ENCODE measurements at places on chromosomes 2 and 18. TPM values are rescaled to one million over a fixed set of nuclear protein-coding genes. Genes with fewer than 3 reads are reported as not detected.

GRCh38 chr2:150572961-150573395 is 85.5 kb upstream of the RND3 start:
- DNase-seq: no peak

GRCh38 chr2:151437630-151438029 is 27.9 kb downstream of the RIF1 start:
- peak; percentile 2 for DNase-seq

- no peak for DNase-seq
These were observed 39.8 kb upstream of the PCBP1 start for GRCh38 chr2:70047451-70047850.

GRCh38 chr2:240170354-240170735 is 29.9 kb upstream of the OTOS start:
- peak; percentile 30 for DNase-seq

GRCh38 chr2:88669482-88670214 is 21.8 kb upstream of the RPIA start:
- DNase-seq: peak; percentile 26

- DNase-seq: no peak
These were observed 562.3 kb downstream of the SOX11 start for GRCh38 chr2:6254441-6254840.

GRCh38 chr18:35055726-35056125 is 14.5 kb downstream of the MAPRE2 start:
- no peak for DNase-seq

DNA sequence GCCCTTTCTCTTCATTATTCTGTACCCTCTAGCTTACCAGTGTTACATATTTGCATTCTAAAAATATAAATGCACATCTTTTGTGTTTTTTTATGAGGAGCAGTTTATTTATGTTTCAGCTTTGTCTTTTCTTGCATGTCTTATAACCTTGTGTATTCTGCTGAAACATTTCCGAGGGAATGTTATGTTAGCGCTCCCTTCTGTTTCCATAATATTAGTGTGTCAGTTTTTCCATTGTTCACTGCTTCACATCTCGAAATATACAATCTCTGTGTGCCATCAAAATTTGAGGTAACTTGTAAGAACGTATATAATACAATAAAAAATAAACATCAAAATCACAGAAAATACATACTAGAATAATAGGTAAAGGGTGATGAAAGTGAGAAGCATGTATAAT is 153.3 kb downstream of the PKP4 start:
- no peak for DNase-seq

- no peak for DNase-seq
These were observed 324.0 kb upstream of the UBE2E3 start for GRCh38 chr2:180656455-180656847.

- DNase-seq: no peak
These were observed 87.3 kb upstream of the TLK1 start for GRCh38 chr2:171247741-171248662.

DNA sequence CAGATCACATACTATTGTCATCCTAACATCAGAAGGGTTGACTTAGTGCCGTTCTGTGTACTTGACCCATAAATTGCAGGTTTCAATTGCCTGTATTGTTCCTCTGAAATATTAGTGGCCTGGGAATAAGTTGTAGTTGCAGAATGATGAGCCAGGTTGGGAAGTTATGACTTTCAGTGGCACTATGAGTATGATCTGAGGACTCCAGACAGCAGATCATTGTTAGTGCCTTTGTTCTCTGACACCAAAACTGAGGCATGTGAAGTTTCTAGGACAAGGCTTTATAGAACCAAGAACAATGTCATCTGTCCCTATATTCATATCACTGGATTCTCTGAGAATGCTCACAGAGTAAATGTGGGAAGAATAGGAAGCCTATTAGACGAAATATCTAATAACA is 403.7 kb downstream of the STK39 start:
- DNase-seq: no peak

GRCh38 chr2:206328974-206329373 is 54.5 kb downstream of the ZDBF2 start:
- no peak for DNase-seq

- DNase-seq: no peak
These were observed 72.7 kb downstream of the NYAP2 start for GRCh38 chr2:225472161-225472560.

DNA sequence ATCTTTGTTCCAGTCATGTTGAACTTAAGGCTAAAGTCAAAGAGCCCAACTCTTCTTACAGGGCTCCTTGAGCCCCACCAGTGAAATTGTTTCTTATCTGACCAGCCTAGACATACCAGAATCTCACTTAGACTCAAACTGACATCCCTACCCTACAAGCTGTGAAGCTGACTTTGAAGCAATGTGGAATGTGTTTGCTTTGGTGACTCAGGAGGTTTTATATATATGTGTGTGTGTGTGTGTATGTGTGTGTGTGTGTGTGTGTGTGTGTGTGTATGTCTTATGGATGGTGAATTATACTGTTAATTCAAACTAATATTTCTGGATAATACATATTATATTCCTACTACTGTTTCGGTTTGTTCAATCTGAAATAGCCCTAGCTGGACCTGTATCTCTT is 67.3 kb downstream of the CAMKMT start:
- DNase-seq: no peak

DNA sequence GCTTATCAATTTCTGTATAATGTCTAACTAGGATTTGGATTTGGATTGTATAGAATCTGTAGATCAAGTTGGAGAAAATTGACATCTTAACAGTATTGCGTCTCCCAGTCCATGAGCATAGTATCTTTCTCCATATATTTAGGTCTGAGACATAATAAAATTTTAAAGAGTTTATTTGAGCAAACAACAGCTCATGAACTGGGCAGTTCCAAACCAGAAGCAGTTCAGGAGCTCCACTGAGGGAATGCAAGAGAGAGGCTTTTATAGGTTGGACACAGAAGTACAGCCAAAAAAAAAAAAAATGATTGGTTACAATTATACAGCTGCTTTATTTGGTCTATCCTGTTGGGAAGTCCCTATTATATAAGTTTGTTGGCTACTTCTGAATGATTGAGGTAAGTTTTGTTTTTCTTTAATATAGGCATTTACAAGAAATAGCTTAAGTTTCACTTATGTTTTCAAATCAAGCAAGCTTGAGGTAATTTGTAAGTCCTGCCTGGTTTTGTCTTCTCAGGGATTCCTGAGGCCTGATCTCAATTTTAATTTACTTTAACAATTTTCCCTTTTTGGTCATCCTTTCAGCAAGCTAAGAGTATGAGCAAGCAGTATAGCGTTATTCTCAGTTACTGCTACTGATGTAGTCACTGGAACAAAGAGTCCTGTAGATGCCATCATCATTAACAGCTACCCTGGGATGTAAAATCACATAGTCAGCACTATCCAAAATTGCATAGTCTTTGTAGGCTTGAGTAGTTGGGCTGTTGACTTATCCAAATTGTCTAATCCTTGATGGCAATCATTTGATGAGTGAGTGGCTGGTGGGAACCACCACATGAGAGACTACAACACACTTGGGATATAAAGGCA is 27.5 kb upstream of the RUFY4 start:
- DNase-seq: no peak

- DNase-seq: no peak
These were observed 442.1 kb upstream of the DCC start for GRCh38 chr18:51897884-51898283.

- no peak for DNase-seq
These were observed 9.2 kb downstream of the ONECUT2 start for GRCh38 chr18:57444301-57444759.

DNA sequence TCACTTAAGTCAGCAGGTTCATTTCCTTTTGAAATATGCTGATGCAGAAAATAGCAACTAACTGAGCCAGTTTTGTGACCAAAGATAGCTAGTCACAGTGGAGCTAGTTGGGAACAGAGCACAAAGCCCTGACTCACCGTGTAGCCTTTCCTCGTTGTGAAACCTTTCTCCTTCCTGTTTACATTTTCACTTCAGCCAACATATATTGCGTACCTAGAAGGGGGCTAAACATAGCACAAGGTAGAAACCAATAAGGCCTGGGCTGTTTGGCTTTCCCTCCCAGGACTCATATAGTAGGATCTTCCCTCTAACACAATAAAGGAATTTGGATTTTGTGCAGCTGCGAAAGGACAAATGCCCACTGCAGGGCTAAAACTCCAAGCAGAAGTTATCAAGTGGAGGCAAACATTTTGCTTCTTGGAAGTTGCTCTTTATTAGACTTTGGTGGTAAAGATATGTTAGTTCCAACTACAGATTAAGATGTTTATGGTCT is 24.5 kb upstream of the LPIN2 start:
- DNase-seq: no peak

DNA sequence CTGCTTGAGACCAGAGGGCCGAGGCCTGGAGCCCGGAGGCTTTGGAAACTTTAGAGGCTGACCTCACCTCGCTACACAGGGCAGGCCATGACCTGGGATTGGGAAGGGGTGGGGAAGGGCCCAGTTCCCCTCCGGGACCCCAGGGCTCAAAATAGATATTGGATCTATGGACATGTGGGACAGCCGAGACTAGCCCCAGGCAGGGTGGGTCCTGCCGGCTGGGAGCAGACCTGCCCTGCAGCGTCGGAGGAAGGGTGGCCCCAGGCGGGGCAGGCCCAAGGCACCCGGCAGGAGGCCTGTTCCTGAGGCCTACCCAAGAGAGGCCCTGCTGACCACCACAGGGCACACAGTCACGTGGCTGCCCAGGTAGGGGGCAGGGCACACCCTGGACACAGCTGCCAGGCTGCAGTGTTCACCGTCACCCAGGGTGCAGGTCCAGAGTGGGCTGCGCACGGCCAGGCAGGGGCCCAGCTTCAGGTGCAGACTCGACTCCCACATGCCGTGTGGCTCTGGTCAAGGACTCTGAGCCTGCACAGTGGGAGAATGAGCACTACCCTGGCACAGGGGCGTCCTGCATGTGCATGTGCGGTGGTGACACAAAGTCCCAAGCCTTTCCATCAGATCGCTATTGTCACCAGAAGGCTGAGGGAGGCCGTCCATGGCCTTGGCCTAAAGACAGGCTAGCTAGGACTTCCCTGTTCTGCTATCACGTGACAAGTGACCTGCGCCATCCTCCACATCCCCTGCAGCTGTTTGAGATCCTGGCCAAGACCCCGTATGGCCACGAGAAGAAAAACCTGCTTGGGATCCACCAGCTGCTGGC is 13.2 kb downstream of the ANO7 start:
- no peak for DNase-seq

- DNase-seq: no peak
These were observed 231.9 kb upstream of the SIX2 start for GRCh38 chr2:45241061-45241561.

DNA sequence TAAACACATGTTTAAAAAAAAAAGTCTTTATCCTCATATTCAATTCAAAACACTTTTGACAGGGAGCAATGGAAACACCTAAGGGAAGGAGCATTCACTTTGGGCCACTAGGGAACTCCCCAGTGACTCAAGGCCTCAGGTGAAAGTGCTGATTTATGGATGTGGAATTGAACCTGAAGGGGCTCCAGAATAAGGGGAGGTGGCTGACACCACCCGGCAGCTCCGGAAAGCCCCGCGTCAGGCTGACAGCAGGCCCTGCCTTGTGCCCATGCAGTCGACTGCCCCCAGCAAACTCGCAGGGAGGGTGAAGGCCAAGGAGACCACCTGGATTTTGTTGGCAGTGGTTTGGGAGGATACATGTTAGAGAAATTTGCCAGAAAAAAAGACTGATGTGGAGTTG is 275.3 kb upstream of the NCKAP5 start:
- DNase-seq: no peak

DNA sequence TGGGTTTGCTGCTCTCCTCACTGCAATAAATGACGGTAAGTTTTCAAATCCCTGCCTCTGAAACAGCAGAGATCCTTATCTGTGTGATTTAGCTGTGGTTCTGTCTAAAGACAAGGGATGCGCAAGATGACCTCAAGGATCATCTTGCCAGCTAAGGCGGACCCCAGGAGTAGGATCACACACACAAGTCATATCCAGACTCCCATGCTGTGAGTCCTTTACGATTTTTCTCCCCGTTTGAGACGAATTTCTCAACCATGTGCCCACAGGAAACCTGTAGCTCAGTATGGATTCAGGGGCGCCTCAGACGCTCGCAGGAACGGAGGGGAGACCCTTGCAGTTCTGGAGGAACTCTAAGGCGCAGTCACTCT is 11.1 kb upstream of the DCTN1 start:
- no peak for DNase-seq

- no peak for DNase-seq
These were observed 82.7 kb downstream of the FAM168B start for GRCh38 chr2:131010566-131010965.

DNA sequence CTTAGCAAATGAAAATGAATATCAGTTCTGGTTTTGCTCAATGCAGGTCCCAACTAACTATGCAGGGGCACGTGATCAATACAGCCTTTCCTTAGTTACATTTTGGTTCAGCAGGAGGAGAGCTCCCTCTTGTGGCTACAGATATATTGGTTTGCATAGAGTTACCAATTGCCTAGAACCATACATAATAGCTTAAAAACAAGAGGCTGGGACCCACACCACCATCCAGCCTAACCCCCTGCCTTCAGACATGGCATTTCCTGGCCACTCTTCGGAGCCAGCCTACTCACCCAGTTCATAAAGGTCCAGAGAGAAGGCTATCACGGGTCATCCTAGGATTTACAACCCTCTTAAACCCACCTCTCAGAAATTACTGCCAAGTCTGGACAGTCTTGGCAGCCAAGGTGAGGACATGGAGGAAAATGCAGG is 10.5 kb downstream of the CCDC93 start:
- DNase-seq: peak; percentile 77

- peak; percentile 19 for DNase-seq
These were observed 26.3 kb downstream of the B4GALT6 start for GRCh38 chr18:31657823-31658669.

DNA sequence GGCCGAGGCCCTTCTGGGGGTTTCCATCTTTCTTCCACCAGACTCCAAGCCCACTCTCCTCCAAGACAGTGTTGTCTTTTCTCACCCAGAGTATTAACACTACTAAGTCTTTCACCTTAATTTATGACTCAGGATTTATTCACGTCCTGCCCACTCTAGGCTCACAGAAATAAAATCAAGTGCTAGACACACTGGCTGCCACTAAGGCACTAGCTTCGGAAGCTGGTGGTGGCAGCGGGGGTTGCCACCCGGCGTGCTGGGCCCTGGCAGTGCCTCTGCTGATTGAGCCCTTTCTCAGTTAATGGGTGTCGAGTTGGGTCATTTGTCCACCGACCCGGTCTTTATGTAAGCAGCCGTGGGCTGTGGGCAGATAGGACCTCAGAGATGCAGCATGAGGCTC is 93.6 kb upstream of the FZD5 start:
- no peak for DNase-seq

The OXER1 gene
- polyA plus RNA-seq: 12.0 TPM

The SAG gene
- 0.13 TPM for polyA plus RNA-seq

The SERPINB12 gene
- not detected for polyA plus RNA-seq

The CAPN14 gene
- polyA plus RNA-seq: 0.13 TPM

The ANKAR gene
- polyA plus RNA-seq: 17.1 TPM

The CDK5R2 gene
- not detected for polyA plus RNA-seq

The RABL2A gene
- polyA plus RNA-seq: 73.0 TPM

The KRTCAP3 gene
- polyA plus RNA-seq: 10.7 TPM

The ADRA2B gene
- polyA plus RNA-seq: 4.4 TPM

The ZNF142 gene
- polyA plus RNA-seq: 20.3 TPM

The XRCC5 gene
- 368 TPM for polyA plus RNA-seq

The SNRNP27 gene
- 74.1 TPM for polyA plus RNA-seq

The FNDC4 gene
- 6.8 TPM for polyA plus RNA-seq

The CAB39 gene
- 90.3 TPM for polyA plus RNA-seq

The STPG4 gene
- polyA plus RNA-seq: 0.12 TPM

The ELOA2 gene
- not detected for polyA plus RNA-seq

The CFLAR gene
- 86.4 TPM for polyA plus RNA-seq

The TCF23 gene
- 0.50 TPM for polyA plus RNA-seq
